ENCODE measurements at places on chromosomes 7 and 10.

- peak; percentile 25 for DNase-seq
Observed at GRCh38 chr10:92291921-92292845, 1.2 kb downstream of the MARCHF5 start.

GRCh38 chr7:34260279-34260678, 354.9 kb downstream of the BMPER start:
- no peak for DNase-seq

DNA sequence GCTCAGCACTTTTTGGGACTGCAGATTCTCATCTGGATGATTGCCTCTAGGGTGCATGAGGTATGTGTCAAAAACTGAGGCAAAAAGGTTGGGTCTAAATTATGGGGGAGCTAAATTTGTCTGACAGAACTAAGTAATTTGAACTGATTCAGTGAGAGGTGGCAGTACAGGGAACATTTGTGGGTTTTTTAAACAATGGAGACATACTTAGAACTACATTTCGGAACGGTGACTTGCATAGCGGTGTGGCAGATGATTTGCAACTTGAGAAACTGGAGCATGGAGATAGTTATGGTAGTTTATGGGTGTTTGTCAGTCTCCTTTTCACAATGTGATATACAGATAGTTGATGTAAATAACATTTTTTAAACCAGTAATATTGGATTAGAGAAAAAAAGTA, 14.6 kb downstream of the TBC1D12 start:
- DNase-seq = no peak

- no peak for DNase-seq
Observed at GRCh38 chr10:14409856-14410458, 79.2 kb upstream of the FRMD4A start.

GRCh38 chr10:21943633-21944265, 59.8 kb downstream of the DNAJC1 start:
- no peak for DNase-seq

GRCh38 chr10:96513698-96514561, at the start of gene TLL2:
TSS of gene TLL2 (minus strand) at chr10:96513926. CDS start at chr10:96513685, 241 bp downstream.
- DNase-seq = peak; percentile 76

DNA sequence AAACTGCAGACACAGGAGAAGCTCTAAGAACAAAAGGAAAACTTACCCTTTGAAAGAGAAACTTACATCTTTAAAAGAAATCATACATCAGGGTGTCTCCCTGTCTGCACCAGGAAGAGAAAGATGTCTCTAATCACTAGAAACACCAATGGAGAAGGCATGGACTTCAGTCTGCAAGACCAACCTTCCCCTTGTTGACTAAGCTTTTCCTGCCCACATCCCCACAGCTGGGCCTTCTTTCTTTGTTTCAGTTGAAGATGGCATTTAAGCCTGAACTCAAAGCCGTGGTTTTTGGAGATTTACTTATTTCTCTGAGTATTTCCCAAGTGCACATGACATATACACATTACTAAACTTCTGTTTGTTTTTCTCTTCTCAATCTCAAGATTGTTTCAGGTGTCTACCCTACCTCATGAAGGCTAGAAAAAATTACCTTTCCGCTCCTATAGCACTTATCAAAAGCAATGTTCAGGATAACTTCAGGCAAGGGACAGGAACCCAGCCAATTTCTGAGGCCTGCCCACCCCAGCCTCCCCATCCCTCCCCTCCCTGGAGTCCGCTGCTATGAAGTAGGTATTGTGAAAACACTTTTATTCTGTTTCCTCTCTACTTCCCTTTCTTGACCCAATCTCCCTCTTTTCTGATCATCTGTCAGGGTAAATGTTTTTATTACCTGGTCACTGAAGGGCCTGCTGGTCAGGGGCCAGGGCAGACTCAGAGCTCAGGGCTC, 2.8 kb upstream of the SLC29A3 start:
- no peak for DNase-seq

DNA sequence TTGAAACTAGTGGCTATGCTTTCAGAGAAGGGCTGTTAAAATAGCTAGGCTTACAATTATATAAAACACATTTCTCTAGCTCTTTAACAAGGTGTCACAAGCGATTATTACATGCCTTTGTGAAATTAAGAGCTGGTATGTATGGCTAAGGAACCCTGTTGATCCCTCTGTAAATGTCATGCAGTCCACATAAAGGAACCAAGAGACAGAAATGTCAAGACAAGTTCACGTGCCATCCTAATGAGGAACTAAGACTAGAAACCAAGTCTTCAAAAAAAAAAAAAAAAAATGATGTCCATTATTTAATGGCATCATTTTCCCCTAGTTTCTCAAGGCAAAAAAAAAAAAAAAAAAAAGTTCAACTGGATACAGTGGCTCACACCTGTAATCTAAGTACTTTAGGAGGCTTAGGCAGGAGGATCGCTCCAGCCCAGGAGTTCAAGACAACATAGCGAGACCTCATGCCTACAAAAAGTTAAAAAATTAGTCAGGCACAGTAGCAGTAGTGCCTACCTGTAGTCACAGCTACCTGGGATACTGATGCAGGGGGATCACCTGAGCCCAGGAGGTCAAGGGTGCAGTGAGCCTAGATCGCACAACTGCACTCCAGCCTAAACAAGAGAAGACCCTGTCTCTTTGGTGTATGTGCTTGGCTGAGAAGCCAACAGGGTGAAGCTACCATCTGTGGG, 63.4 kb downstream of the SRPK2 start:
- DNase-seq = no peak

DNA sequence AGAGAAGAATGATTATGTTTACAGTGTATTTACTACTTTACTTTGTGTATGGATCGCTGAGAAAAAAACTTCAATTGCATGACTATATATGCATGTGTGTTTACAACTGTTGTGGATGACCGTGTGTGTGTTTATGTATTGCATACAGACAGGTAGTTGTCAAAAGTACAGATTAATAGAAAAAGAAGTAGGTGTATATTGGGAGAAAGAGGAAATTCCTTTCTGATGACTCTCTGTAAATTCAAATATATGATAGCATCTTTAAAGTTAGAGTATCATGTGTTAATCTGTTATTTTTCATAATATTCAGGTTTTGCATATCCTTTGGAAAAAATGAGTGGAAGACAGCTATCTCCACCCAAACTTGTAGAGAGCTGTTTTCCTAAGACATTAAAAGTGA, 160.4 kb upstream of the AGR3 start:
- DNase-seq = no peak

GRCh38 chr7:27826357-27826756, 86.4 kb downstream of the TAX1BP1 start:
- no peak for DNase-seq

- DNase-seq = no peak
Observed at GRCh38 chr10:30080161-30080560, 20.8 kb upstream of the JCAD start.

- no peak for DNase-seq
Observed at GRCh38 chr10:121935702-121936101, 7.9 kb upstream of the ATE1 start.

Measured in NCI-H1092 treated with DMSO at 0.1 percent for 48 hours (cell line).